ENCODE measurements at places on chromosomes 4 and X.

GRCh38 chr4:182144626-182145333 is 98.4 kb upstream of the TENM3 start:
- no peak for DNase-seq

GRCh38 chrX:31435592-31435991 is 363.8 kb upstream of the FTHL17 start:
- peak; percentile 86 for DNase-seq

- no peak for DNase-seq
These were observed 152.4 kb upstream of the SPIN4 start for GRCh38 chrX:63503541-63503940.

DNA sequence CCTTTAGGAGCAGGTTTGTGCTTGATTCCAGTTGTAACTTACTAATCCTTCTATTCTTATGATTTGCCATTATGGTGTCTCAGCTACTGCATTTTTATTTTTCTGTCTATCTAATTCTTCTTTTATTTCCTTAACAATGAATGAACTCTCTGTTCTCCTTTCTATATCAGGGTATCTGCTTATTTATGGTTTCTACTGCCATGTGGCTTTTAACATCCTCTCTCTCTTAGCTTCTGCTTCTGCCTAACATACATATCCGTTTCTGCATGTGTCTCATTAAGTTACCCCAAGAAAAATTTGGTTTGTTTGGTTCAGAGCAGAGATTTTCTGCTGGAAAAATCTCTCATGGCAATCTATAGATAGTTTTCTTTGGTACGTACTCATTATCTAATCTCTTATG is 614.4 kb downstream of the RPA4 start:
- DNase-seq, result no peak

GRCh38 chr4:139567159-139567870 is 11.3 kb upstream of the SETD7 start:
- no peak for DNase-seq

DNA sequence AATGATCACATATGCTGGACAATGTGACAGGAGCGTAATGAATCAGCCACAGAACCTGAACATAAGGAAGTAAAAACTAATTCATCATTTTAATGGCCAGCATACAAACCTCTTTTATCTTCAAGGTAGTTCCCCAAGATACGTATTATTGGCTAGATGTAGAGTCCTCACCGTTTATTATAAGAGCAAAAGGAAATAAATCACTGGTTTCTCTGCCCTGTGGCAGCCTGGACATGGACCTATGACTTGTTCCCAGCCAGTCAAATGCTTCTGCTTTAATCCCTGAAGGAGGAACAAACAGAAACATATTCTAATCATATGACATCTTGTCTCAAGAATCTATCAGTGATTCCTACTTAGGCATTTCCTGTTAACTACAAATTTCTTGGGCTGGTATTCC is 86.8 kb upstream of the FAM241A start:
- no peak for DNase-seq

GRCh38 chr4:185108185-185108584 is 34.9 kb upstream of the SLC25A4 start:
- no peak for DNase-seq

Data from smooth muscle cell of the brain vasculature (primary cell).